Hematopoietic multipotent progenitor cell (in vitro differentiated cells): ENCODE measurements at places on chromosomes 13 and 19. TPM values are rescaled to one million over a fixed set of nuclear protein-coding genes. Genes with fewer than 3 reads are reported as not detected.

The CLDN10 gene
- 26.1 TPM for total RNA-seq

The ERFL gene
- under 0.01 TPM for total RNA-seq

The BCAM gene
- total RNA-seq = 8.6 TPM

The TNNT1 gene
- not detected for total RNA-seq

The GRIN3B gene
- total RNA-seq = 0.81 TPM

The LPAR2 gene
- total RNA-seq = 22.6 TPM

The MAP2K2 gene
- total RNA-seq = 136 TPM

The FCHO1 gene
- 41.7 TPM for total RNA-seq

The ZSCAN4 gene
- not detected for total RNA-seq

The ZNF285 gene
- 2.4 TPM for total RNA-seq

The F2RL3 gene
- total RNA-seq = 2.4 TPM

The ZNF571 gene
- total RNA-seq = 4.0 TPM

The VSIG10L gene
- total RNA-seq = 0.81 TPM

The KASH5 gene
- total RNA-seq = 0.27 TPM

The SRRM5 gene
- total RNA-seq = under 0.01 TPM

The DUS3L gene
- total RNA-seq = 98.0 TPM

The CEACAM21 gene
- total RNA-seq = 11.3 TPM

The CGB5 gene
- total RNA-seq = not detected

The GARIN5A gene
- 1.1 TPM for total RNA-seq

The CDC16 gene
- total RNA-seq = 32.3 TPM

The LRRC25 gene
- 5.4 TPM for total RNA-seq

The PRTN3 gene
- 34.7 TPM for total RNA-seq

The RNF113B gene
- total RNA-seq = under 0.01 TPM
